ENCODE measurements at places on chromosomes 7 and 10. TPM values are rescaled to one million over a fixed set of nuclear protein-coding genes. Genes with fewer than 3 reads are reported as not detected.

GRCh38 chr10:17075533-17076359, 53.9 kb downstream of the CUBN start:
- peak; percentile 91 for DNase-seq

- DNase-seq, result no peak
These were observed 69.6 kb upstream of the CSTF2T start for GRCh38 chr10:51768886-51769465.

GRCh38 chr10:113111900-113112853, 162.1 kb downstream of the TCF7L2 start:
- DNase-seq, result peak; percentile 36

DNA sequence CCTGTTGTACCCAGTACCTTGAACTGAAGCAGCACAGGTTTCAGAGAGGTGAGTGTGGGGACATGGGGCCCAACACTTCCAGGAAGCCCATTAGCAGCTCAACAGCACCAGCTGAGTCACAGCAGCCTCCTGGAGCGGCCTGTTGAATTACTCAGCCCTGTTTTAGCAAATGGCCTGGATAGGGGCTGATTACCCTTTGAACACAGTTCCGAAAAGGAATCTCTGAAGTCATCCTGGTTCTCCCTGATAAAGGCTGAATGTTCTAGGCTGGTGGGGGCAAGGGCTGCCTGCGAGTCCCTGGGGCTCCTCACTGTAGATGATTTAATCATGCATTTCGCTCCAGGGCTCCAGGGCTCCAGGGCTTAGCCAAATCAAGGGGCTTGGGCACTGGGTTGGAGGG, 287.5 kb downstream of the GRID1 start:
- DNase-seq, result no peak

HYAL4 gene
- total RNA-seq, result not detected

DNA sequence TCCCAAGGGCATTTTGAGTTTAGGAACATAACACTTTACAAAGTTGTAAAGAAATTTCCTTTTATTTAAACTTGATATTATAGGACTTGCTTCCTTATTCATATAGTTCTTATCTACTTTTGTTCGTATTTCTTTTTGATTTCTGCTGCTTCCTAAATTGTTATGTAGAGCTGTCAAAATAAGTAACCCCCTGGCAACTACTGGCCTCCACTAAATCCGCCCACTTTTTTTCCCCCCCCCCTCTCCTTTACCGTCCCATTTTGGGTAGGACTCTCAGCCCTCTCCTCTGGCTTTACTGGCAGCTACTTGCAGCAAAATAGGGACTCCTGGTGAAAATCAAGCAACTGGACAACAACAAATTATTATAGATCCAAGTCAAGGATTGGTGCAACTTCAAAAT, 1.1 kb downstream of the SP4 start:
- DNase-seq, result no peak

GRCh38 chr7:34086064-34086463, 180.7 kb downstream of the BMPER start:
- DNase-seq, result no peak

RBP3 gene
- total RNA-seq, result not detected
